HCEC 1CT (cell line): ENCODE measurements at places on chromosomes 16 and 17.

GRCh38 chr16:21083729-21084268 is 66.8 kb downstream of the DNAH3 start:
- DNase-seq = peak; percentile 63

- DNase-seq = no peak
Measured at GRCh38 chr17:79338152-79338551, 263.5 kb downstream of the ENGASE start.

GRCh38 chr17:59425085-59425931 is 93.9 kb downstream of the YPEL2 start:
- peak; percentile 30 for DNase-seq

DNA sequence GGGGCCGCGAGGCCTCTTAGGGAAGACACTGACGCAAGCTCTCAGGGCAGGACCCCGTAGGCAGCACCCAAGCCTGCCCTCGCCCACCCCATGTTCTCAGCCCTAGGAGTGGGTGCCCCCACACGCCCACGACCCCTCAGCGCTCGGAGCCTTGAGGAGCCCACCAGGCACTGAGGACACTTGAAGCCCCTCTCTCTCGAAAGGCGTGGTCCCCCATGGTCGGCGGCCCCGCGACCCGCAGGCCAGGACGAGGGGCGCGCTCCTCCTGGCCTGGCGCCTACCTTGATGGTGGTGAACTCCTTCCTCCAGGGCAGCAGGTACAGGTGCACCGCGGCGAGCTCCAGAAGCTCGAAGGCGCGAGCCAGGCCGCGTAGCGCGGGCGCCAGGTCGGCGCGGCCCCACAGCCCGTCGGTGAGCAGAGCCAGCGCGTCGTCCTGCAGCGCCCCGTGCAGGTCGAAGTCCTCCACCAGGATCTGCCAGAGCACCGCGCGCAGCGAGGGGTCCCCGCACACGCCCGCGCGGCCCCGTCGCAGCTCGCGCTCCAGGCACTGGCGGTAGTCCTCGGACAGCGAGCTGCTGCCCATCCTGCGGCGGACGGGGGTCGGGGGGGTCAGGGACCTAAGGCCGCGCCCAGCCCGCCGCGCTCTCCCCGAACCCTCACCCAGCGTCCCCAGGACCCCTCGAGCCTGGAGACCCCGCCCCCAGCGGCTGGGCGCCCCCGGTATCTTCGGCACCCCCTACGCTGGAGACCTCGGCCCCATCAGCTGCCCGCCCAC is 668 bp downstream of the SPATA2L start:
- no peak for DNase-seq

DNA sequence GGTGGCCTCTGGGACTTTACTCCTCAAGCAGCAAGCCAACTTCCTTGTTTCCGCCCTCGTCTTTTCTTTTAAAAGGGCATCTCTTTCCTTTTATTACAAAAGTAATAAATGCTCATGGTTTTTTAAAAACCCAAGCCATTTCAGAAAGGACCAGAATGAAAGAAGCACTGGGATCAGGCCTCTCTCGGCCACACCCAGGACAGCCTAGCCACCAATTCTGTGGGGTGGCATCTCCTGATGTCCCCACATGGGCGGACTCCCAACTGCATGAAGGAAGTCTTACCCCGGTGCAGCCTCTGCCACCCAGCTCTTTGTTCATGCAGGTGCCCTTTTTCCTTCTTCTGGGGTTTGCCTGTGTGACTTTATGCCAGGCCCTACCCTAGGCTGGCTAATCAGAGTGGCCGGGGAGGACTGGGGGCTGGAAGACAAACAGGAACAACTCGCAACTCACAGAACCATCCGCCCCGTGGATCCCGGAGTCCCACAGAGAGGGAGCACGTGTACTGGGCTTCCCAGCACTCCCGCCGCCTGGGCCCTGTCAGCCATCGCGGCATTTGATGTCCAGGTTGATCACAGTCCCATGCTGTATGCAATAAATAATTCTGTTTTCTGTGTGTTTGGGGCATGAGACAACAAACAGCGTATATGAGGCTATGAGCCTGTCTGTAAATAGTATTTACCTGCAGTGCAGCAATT is 2.6 kb upstream of the RASD1 start:
- DNase-seq = no peak

DNA sequence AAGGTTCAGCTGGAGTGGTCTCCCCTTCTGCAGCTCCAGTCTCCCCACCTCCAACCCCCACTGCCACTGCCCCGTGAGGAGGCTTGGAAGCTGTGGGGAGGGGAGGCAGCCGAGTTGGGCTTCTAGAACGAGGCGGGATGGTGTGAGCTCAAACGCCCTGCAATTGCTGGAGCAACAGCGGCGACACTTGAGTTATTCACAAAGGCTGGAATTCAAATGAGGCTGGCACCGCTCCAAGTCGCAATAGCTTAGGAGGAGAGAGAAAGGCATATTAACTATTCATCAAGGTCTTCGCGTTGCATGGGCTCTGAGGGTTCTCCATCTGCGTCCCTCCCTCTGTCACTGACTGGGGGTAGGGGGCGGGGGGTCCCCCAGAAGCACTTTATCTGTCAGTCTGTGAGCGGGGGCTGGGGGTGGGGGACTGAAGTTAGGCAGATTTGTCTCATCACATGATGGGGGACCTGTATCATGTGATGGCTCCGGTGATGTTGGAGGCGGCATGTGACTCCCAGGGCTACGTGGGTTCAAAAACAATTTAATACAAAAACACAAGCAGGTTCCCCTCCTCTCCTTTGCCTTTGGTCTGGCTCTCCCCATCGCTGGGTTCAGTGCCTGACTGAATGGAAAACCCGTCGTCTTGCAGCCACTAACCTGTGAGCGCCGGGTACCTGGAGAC is 70.5 kb downstream of the RBBP6 start:
- peak; percentile 50 for DNase-seq

DNA sequence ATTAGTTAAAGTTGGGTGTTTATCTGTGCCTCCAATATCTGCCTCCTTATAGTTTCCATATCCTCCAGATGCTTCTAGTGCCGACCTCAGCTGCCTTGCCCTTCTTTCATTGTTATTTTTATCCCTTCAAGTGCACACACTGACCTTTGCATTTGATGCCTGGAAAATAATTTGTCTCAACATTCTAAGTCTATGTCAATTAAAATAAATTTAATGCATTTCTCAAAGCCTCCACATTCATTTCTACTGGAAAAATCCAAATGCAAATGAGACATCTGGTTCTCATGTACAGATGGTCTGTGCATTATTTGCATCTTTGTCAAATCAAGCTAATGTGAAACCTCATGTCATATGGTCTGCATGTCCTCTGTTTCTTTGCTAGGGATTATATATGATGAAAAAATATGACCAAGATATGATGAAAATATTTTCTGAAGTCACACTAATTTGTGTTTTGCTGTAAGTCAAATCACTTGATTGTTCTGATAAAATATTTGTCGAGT is 61.4 kb downstream of the TMEM100 start:
- no peak for DNase-seq

DNA sequence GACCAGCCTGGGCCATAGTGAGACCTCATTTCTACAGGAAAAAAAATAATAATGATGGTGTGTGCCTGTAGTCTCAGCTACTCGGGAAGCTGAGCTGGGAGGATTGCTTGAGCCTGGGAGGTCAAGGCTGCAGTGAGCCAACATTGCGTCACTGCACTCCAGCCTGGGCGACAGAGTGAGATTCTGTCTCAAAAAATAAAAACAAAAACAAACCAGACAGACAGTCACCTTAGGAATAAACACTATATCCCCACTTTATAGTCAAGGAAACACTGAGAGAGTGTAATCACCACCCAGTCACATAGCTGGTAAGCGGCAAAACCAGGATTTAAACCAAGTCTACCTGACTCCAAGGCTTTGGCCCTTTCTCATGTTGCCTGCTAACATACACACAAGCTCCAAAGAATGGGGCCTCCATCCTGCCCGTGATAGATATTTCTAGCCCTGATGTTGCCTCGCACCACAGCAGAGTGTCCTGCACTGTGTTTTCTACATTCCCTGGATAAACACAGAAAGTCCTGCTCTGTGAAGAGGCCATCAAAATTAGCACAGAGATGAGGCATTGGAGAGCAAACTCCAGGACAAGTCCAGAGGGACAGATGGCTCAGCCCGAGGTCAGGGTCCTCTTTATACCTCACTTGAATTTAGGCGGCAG is 66.1 kb upstream of the SMURF2 start:
- DNase-seq = no peak

DNA sequence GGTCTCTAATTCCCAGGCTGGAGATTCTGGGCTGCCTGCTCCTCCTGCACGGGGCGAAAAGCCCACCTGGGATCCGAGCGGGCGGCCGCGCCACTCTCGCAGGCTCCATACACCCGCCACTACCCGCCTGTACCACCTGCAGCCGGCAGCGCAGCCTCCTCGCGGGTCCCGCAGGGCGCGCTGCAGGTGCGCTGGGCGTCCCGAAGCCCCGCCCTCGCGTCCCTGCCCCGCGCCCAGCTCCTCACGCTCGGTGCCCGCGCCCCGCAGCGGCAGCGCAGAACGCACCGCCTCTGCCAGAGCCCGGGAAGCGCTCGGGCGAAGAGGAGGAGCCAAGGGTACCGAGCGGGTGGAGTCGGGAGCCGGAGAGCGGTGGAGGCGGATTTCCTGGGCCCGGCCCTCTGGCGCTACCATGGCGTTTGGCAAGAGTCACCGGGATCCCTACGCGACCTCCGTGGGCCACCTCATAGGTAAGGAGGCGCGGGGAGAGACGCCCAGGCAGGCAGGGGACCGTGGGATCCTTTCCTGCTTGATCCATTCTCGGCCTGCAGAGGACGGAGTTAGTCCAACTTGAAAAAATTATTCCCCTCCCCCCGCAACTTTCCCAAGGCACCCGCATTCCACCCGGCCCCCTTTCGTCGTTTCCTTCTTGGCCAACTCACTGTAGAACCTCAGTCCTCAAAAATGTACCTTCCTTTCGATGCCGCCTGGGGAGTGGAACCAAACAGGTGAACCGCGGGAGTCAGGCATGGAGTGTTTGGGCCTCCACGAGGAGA is at the start of gene TOM1L1:
TOM1L1 (plus strand) TSS at position 396 of the 773 bp plus-strand sequence; CDS start at position 410, 14 bp downstream.
- peak; percentile 67 for DNase-seq

DNA sequence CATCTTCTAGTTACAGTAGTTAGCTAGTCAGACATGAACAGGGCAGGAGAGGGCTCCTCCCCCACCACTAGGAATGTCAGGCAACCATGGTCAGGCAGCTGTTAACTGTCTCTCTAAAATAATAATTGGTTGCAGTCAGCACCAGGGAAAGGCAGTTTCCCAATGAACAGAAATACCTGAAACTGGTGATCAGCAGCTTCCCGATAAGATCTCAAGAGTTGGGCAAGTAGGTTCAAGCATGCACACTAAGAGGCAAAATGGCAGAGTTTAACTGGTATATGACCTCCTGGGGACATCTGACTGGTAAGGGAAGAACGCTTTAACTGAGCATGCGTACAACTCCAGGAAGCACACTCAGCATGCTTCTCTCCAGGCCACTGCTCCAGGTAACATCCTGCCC is 12.6 kb upstream of the XYLT1 start:
- DNase-seq = no peak

- DNase-seq = no peak
Measured at GRCh38 chr16:88769617-88770460, 15.2 kb downstream of the PIEZO1 start.
